ENCODE measurements at places on chromosomes 7 and 10.

- DNase-seq, result no peak
Measured at GRCh38 chr7:156218544-156219306, 406.5 kb upstream of the SHH start.

GRCh38 chr7:40463446-40463845 is 328.6 kb downstream of the SUGCT start:
- no peak for DNase-seq

DNA sequence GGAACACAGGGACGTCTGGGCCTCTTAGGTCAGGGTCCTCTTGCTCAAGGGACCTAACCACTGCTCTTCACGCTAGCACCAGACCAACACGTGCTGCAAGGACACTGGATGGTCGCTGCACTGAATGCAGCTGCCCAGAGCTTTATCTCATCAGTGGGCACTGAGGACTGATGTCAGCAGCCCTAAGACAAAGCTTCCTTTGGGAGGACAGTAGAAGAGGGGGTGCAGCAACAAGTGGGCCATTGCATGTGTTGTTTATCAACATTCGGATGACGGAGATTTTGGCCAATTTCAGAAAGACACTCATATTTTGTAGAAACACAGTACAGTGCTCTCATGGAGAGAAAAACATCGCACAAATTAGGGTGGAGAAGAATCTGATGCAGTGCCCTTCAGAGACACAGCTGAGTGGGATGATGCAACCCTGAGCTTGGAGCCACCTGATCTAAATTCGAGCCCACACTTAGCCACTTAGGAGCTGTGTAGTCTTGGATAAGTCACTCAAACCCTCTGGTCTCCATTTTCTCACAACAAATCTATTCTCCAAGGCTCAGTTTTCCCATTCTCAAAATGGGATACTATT is 1.7 kb downstream of the OPALIN start:
- no peak for DNase-seq

DNA sequence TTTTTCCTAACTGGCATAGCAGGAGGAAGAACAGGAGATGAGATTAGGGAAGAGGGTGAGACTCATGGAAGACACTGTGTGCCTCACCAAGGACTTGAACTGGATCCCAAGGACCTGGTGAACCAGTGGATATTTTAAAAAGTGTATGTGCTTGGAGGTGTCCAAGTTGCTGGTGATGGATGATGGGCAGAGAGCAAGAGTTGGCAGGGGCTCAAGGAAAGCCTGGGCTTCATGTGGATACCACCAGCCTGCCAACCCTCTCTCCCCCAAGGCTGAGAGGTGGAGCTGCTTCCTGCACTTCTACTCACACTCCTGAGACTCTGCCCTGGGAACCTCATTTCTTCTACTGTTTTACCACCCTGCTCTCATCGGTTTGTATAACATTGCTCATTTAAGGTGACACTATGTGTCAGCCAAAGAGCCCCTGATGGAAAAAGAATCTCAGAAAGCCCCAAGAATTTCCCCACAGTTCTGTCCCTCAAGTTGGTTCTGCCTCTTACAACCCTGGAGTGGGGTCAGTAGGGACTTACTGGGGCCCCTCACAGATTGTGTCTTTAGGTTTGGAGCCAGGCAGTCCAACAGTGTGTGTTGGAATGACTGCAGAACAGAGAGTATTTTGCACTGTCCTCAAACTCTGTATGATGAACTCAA is 56.2 kb upstream of the PDCD4 start:
- DNase-seq, result no peak

DNA sequence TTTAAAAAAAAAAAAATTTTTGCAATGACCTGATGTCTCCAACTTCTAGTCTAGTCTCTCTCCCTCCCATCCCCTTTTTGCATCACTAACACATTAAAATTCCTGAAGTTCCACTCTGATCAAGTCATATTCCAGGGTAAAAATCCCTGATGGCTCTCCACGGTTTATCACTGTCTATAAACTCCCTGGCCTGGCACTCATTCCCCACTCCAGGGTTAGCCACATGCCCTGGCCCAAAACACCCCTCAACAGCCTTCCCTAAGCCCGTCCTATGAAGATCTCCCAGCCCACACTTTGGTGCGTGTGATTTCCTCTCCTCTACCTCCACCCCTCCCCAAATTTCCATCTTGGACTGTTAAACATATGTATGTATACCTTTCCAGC is 125.4 kb downstream of the JAZF1 start:
- no peak for DNase-seq

DNA sequence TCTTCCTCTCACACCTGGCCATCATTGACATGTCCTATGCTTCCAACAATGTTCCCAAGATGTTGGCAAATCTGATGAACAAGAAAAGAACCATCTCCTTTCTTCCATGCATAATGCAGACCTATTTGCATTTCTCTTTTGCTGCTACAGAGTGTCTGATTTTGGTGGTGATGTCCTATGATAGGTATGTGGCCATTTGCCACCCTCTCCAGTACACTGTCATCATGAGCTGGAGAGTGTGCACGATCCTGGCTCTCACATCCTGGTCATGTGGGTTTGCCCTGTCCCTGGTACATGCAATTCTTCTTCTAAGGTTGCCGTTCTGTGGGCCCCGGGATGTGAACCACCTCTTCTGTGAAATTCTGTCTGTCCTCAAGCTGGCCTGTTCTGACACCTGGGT is 19.2 kb downstream of the OR2A14 start:
- no peak for DNase-seq

GRCh38 chr10:60985951-60986350 is 42.0 kb upstream of the RHOBTB1 start:
- no peak for DNase-seq

- no peak for DNase-seq
Measured at GRCh38 chr7:86930554-86931307, 128.7 kb downstream of the ELAPOR2 start.

DNA sequence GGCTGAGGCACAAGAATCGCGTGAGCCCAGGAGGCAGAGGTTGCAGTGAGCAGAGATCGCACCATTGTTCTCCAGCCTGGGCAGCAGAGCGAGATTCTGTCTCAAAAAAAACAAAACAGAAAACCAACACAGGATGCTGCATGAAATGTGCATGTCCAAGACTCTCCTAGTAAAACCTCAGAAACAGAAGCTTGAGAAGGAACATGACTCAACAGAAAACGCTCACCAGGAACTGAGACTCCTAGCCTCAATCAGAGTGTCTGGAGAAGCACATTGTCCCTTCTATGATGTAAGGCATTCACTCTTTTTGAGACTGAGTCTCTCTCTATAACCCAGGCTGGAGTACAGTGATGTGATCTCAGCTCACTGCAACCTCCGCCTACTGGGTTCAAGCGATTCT is 168.3 kb downstream of the MYOF start:
- no peak for DNase-seq

GRCh38 chr10:125177641-125178640 is 17.6 kb upstream of the CTBP2 start:
- no peak for DNase-seq

DNA sequence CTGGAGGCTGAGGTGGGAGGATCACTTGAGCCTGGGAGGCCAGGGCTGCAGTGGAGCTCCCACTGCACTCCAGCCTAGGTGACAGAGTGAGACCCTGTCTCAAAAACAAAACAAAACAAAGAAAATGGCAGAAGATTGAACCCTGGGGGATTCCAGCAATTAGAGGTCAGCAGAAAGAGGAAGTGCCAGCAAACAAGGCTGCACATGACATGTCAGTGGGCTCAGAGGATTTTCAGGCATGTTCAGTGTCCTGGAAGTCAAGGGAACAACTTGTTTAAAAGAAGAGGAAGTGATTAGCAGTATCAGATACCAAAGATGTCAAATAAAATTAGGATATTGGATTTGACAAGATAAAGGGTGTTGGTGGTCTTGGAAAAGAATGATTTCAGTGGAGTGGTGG is 32.3 kb downstream of the RAB18 start:
- no peak for DNase-seq

DNA sequence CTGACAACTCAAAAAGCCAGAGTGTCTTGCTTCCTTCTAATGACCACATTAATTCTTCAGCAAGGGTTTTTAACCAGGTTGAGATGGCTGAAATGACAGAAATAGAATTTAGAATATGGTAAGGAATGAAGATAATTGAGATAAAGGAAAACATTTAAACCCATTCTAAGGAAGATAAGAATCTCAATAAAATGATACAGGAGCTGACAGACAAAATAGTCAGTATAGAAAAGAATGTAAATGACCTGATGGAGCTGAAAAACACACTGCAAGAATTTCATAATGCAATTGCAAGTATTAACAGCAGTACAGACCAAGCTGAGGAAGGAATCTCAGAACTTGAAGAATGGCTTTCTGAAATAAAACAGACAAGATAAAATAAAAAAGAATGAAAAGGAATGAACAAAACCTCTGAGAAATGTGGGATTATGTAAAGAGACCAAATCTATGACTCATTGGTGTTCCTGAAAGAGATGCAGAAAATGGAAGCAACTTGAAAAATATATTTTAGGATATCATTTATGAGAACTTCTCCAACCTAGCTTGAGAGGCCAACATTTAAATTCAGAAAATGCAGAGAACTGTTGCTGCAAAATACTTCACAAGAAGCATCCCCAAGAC is 87.1 kb downstream of the SAMD9 start:
- DNase-seq, result no peak

DNA sequence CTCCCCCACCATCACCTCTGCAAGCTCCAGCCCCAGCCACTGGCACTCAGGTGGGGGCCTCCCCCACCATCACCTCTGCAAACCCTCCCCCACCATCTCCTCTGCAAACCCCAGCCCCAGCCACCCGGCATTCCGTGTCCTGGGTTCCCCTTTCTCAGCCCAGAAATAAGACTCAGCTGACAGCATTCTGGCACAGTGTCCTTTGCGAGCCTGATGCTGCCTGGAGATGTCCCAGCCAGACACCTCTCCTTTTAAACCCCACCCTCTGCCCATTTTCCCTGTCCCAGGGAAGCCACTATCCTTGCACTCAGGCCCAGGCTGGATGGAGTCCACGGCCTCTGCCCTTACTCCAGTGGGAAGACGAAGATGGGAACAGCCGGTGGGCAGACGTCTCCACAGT is 49.8 kb downstream of the ELFN1 start:
- DNase-seq, result no peak

DNA sequence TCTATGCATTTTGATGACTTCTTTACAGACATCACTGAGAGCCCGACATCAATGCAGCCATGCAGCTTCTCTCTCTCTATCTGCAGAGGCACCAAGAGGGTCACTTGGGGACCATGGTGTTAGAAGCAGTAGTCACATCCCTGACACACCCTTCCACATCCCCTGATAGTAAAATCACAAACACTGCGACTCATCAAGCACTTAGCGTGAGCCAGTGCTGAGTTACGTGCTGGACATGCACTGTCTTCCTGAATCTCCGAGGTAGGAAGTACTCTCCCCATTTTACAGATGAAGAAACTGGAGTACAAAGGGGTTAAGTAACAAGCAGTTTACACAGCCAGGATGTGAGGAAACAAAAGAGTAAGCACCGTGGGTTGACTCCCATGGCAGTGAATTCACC is 109.2 kb downstream of the OSBPL3 start:
- DNase-seq, result no peak

DNA sequence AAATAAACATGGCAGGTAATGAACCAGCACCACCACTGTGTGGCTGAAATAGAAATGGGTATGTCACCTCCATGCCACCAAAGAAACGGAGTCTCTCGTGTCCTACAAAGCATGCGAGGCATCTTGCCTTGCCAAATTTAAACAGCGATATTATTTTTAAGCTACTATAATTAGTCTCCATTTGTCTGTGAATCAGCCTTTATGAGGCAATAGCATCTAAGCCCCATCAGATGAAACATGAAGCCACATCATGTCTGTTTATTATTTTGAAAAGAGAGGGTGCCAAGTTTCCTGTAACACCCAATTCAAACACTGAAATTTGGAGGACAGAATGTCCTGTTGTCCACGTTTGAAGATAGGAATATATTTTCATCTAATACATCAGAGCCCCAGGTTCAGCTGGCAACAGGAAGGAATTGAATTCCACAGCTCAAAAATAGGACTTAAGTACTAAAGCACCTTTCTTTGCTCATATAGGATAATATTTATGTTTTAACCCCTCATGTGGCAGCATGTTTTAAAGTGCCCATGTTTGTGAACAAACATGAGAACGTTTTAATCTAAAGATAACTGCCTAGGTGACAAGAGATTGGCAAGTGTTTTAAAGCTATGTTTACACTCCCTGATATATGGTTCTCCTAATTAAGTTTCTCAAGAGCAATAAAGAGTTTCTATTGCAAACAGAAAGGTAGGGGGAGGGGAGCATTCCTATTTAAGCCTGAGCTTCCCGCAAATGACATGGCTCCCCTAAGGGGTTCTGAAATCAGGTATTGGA is 86.8 kb downstream of the SORBS1 start:
- no peak for DNase-seq

GRCh38 chr7:155788616-155789000 is 23.7 kb downstream of the SHH start:
- no peak for DNase-seq

DNA sequence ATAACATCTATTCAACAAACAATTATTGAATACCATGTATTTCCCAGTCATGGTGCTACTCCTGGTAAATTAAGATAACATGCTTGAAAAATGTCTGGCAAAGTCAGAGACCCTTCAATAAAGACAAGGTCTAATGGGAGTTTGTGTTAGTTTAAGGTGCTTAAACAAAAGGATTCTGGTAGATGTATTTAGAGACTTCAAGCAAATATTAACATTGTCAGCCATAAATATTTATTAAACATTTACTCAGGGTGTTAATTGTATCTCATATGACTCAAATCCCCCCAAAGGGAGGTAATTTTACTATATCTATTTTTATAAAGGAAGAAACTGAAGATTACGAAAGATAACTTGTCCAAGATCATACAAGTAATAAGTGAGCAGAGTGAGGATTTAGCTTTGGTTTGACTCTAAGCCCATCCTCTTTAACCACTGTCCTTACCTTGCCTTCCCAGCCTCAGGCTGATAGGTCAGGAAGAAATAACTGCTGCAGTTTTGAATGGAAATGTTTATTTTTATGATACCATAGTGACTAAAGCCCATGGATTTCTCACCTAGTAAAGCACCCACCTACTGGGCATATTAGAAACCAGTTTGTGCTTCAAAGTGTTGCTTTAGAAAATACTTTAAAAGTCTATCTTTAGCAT is 215.4 kb downstream of the COBL start:
- DNase-seq, result no peak

DNA sequence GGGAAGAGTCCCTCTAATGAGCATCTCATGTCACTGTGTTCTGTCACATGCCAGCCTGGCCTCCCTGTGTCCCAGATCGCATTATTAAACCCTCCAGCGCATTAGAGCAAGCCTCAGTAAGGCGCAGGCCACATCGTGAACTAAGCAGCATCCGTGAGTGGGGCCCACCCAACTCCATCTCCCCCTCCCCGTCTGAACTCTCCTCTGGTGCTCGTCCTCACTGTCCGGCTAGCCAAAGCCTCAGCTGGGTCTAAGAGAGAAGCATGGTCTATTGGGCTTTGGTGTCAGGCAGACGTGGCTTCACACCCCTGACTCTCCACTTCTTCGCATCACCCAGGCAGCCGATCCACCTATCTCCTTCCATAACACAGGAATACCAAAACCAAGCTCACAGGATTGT is 164.7 kb upstream of the LANCL2 start:
- DNase-seq, result no peak

- no peak for DNase-seq
Measured at GRCh38 chr7:26112203-26112740, 39.7 kb upstream of the NFE2L3 start.

- no peak for DNase-seq
Measured at GRCh38 chr10:69292459-69292858, 14.2 kb downstream of the HK1 start.

- no peak for DNase-seq
Measured at GRCh38 chr10:96327462-96327861, 23.2 kb downstream of the DNTT start.
